Activated CD4-positive, alpha-beta memory T cell treated with anti-CD3 and anti-CD28 coated beads, Interleukin-2, amount 10 ng/mL, durations not matched to agents 7 days and 5 days (primary cell): ENCODE measurements at places on chromosomes 6 and 20.

- DNase-seq: no peak
These were observed 7.8 kb upstream of the BTN3A1 start for GRCh38 chr6:26394289-26394688.

DNA sequence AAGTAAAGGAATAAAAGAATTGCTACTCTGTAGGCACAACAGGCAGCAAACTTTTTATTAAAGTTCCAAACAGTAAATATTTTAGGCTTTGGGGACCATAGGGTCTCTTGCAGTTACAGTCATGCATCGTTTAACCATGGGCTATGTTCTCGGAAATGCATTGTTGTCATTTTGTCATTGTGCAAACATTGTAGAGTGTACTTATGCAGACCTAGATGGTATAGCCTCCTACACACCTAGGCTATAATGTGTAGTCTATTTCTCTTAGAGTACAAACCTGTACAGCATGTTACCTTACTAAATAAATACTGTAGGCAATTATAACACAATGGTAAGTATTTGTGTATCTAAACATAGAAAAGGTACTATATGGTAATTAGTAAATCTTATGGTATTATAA, 54.7 kb downstream of the CDS2 start:
- no peak for DNase-seq

DNA sequence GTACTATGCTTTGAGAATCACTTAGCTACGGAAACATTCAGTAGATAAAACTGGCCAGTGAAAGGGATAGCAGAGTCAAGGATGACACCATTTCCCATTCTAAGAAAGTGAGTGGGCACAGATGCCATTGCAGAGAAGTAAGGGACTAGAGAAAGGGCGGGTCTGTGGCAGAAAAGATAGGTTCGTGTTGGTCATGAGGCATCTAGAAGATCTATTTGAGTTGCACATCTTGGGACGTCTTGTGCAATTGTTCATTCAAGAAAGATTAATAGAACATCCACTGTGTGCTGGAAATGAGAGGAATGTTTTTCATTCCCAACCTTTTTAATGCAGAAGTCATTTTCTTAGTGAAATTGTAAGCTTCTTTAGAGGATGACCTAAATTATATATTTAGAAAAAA, 161.7 kb downstream of the PLCB1 start:
- DNase-seq: no peak

DNA sequence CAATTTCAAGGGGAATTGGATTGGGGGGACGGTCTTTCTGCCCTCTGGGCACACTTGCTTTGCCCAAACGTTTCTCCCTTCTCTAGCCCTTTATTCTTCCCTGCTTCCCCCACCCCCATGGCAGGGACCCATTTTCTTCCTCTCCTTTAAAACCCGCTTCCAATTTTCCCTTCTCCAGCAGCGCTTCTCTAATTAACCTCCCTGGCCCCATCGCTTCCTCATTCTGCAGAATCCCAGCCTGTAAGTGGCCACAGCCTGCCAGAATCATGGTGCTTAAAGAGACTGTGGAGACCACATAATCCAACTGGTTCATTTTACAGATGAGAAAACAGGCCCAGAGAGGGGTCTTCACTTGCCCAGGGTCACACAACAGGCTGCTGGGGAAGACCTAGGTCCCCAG, 61.4 kb downstream of the CPNE5 start:
- no peak for DNase-seq

GRCh38 chr6:160177220-160177619, 55.6 kb downstream of the SLC22A1 start:
- DNase-seq: no peak

GRCh38 chr20:46767127-46767761, 57.8 kb downstream of the SLC2A10 start:
- peak; percentile 32 for DNase-seq
